ENCODE measurements at places on chromosomes 11 and 22.

DNA sequence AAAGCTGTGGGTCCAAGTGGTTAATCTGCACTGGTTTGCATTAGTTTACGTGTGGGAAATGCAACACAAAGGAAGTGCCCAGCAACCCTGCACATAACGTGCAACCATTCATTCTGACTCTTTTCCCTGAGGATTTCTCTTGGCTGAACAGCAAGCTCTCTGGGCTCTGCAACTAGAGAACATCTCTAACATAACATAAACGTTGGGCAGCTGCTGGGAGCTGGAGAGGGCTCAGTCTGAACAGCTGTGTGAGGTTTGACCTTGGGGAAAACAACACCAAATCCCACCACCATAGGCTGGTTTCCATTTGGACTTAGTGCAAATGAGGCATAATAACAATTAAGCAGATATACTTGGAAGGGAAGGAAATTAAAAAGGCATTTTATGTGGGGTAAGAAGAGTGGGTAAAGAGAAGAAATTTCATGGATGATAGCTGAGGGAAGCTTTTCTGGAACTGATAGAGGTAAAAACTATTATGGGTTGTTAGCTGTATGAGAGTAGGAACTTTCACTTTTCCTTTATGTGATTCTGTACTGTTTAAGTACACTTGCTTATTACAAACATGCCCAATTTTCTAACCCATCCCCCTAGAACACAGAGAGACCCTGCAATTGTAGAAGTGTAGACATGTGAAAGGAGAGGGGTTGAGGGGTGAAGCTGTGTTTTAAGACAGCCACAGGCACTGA is 76.2 kb downstream of the SNX19 start:
- no peak for DNase-seq

DNA sequence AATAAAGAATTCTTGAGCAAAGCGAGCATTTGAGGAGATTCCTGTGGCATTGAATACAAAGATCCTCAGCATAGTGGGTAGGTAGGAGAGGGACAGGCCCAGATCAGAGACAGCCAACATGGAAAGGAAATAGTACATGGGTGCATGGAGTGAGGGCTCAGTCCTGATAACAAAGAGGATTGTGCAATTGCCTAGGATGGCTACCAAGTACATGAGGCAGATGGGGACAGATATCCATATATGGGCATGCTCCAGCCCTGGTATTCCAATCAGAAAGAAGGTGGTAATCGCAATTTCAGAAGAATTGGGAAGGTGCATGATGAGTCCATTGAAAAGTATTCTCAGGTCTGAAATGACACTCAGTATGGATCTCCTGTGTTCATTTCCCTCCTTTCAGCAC is 8.6 kb downstream of the OR51T1 start:
- DNase-seq = no peak

GRCh38 chr22:26709617-26710390 is 52.4 kb downstream of the MIAT start:
- DNase-seq = no peak

DNA sequence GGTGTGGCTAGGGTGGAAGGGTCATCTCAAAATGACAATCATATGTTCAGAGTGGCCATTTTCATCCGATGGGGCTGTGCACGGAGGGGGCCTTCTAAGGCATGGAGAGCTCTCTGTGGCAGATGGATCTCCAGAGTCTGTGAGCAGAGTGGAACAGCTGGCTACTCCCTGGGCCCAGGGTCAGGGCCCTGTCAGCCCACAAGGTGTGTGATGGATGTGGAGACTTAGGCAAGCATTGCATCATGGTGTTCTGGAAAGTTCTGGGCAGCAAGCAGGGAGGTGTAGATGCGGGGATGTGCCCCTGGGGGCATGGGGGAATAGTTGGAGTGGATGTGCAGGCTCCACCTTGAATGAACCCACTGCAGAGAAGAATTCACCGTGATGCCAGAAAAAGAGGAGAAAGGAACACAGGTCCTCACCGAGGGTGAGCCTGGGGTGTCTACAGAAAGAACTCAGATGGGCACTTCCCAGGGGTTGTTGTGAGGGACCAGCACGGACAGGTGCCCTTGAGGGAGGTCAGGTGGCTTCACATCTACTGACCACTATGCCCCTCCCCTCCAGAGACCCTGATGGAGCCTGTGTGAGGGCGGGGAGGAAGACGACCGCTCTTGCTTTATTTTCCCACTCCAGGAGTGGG is 51.1 kb downstream of the CHRDL2 start:
- no peak for DNase-seq

GRCh38 chr11:61603667-61604066 is 22.8 kb upstream of the SYT7 start:
- no peak for DNase-seq

DNA sequence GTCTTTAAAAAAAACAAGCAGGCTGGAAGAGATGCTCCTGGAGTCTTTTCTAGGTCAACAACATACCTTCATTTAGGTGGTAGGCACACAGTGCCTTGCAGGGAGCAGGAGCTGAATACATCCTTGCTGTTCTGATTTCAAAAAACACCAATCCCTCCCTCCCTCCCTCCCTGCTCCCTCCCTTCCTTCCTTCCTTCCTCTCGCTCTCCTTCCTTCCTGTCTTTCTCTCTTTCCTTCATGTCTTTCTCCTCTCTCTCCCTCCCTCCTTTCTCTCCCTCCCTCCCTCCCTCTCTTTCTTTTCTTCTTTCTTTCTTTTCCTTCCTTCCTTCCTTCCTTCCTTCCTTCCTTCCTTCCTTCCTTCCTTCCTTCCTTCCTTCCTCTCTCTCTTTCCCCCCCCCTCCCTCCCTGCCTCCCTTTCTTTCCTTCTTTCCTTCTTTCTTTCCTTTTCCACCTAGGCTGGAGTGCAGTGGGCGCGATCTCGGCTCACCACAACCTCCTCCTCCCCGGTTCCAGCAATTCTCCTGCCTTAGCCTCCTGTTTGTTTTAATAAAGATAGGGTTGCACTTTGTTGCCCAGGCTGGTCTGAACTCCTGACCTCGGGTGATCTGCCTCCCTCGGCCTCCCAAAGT is 245.1 kb downstream of the MIAT start:
- DNase-seq = no peak

GRCh38 chr22:46764779-46765485 is 2.5 kb downstream of the TBC1D22A start:
- DNase-seq = no peak

DNA sequence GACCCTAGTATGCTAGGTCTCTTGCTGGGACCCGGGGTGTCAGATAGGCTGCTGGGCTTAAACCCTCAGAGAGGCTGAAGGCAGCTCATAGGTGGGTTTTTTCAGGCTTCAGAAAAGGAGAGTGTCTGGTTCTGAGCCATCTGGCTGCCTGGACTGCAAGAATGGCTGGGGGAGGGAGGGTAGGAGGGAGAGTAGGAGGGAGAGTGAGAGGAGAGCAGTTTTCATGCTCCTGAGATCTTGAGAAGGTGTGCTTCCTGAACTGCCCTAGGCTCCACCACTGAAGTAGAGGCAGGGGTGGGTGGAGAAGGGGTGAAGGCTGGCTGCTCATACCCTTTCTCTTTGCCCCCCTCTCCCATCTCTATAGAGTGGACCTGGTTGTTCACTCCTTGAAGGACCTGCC is 4.6 kb downstream of the HMBS start:
- no peak for DNase-seq

- DNase-seq = no peak
These were observed 128.3 kb downstream of the CRYBB2 start for GRCh38 chr22:25347752-25348102.

- DNase-seq = no peak
These were observed 8.5 kb downstream of the RAB6A start for GRCh38 chr11:73752216-73752867.

DNA sequence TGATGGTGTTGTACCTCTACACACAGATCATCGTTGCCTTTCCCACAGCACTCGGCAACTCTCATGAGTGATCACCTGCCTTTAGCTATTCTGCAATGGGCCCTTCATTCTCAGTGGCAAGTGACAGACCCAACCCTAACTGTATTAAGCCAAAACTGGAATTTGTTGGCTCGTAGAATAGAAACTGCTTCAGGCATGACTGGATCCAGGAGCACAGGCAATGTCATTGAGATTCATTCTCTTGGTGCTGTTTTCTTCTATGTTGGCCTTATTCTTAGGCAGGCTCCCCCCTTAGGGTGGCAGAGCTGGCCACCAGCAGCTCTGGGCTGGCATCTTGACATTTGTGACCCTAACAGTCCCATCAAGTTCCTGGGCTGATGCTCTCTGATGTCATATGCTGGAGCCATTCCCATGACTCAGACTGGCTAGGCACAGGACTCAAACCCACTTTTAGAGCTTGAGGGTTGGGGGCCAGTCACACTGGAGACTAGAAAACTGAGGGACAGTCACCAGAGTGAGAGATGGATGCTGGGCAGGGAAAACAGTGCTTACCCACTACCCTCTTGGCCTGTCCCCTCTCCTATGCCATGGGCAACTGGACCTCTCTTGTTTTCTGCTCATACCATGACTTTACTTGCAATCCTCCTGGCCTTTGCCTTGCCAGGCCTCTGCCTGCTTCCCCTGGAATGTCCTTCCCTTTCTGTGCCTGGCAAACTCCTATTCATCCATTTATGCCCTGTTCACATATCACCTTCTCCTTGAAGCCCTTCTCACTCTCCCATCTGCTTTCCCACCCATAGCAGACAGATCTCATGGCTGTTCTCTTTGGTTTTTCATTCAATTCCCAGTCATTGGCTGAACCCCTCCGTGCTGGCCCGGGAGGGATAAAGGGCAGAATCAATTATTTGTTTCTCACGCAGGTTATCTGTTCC is 7.1 kb upstream of the CDC42EP2 start:
- DNase-seq = no peak

GRCh38 chr11:102577182-102577581 is 46.6 kb upstream of the MMP7 start:
- no peak for DNase-seq

DNA sequence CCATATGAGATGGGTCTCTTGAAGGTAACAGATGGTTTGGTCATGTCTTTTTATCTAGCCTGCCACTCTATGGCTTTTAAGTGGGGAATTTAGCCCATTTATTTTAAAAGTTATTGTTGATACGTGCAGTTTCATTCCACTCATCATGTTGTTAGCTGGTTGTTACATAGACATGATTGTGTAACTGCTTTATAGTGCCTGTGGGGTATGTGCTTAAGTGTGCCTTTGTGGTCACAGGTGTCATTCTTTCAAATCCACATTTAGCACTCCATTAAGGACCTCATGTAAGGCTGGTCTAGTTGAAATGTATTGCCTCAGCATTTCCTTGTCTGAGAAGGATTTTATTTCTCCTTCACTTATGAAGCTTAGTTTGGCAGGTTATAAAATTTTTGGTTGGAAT is 263.8 kb upstream of the LUZP2 start:
- no peak for DNase-seq

DNA sequence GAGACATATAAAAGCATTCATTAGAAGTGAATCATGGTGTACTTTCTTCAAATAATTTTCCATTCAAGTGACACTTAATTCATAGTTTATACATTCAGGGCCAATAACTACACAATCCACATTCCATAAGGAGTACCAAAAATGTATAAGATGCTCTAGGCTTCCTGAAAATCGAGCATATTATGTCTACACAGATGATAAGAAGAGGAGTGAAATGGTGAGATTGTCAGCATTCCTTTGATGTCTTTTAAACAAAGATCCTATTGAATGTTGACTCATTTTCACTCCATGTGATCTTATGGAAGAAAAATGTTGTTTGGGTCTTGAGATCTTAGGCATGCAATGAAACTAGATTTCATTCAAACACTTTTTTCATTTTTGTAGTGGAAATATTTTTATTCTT is 843.2 kb downstream of the KCNA4 start:
- no peak for DNase-seq

GRCh38 chr11:79235696-79236095 is 205.1 kb downstream of the TENM4 start:
- DNase-seq = no peak

GRCh38 chr11:61510166-61510919 is 1.8 kb downstream of the LRRC10B start:
- DNase-seq = no peak

DNA sequence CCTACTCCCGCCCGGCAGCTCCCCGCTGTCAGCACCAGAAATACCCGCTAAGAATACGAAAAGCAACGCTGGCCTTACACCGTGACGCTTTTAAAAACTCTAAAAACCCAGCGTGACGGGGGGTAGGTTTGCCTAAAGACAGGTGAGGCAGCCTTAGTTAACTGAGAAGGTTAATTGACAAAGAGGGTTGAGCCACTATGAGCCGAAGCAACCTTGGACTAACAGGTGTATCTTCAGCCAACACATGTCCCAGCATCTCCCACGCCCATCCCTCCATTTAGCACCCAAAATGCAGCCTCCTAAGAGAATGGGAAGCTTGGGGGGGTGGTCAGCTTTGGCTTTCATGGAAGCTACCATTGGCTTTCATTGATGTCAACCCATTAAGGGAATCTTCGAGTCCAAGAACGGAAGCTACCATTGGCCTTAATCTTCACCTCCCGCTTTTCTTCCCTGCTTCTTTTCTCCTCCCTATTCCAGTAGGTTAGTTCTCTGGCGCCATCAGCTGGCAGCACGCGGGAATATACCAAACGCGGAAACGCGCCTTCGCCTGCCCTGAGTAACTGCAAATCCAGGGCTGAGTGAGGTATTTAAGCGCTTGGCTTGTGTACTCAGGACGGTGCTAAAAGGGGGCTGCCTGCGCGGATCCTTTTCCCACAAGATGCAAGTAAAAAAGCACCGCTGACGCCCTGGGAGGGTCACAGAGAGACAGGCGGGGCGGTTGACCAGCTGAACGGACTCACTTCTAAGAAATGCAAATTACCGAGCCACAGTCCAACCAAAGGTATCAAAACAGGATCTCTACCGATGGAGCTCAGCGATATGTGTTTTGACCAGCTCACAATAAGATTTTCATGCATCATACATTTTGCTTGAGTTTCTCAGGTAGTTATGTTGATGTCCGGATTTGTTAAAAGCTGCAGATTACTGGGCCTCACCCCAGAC is 38.5 kb upstream of the GLYATL1 start:
- DNase-seq = no peak

DNA sequence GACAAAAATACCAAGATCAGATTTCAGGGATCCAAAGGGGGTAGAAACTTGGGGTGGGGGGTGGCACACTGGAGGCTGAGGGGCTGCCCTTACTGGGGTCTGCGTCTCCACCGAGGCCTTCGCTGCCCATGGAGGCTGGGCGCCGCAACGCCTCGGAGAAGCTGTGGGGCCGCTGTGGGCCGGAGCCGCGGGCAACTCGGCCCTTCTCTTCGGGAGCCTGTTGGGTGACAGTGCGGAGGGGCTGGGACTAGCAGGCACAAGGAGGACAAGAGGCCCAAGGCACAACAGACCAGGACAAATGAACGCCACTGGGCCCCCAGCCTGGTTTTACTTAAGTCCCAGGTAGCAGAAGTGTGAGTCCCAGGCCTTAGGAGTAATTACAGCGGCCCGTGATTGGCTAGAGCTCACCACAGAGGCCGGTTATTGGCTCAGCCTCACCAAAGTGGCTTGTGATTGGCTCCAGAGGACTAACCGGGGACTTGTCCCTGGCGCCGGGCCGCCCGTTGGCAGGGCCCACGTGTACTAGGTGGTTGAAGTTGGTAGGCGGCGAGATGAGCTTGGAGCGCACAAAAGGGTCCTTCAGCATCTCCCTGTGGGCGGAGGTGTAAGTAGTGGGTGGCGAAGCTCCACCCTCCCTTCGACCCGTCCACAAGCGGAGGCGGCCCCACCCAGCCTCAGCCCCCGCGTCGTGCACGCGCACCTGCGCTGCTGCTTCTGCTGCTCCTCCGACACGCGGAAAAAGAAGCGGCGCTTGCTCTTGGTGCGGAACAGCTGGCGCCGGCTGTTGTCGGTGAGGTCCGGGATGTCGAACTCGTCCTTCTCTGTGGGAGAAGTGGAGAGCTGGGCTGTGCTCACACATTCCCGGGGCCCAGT is 16.5 kb upstream of the MEN1 start:
- no peak for DNase-seq

All from NCI-H510A (cell line).